ENCODE measurements at places on chromosomes 7 and 10. TPM values are rescaled to one million over a fixed set of nuclear protein-coding genes. Genes with fewer than 3 reads are reported as not detected.

GRCh38 chr10:96263669-96264068, 7.7 kb downstream of the BLNK start:
- DNase-seq = no peak

The CHST3 gene
- polyA plus RNA-seq = not detected

The GIMAP6 gene
- 16.1 TPM for polyA plus RNA-seq

DNA sequence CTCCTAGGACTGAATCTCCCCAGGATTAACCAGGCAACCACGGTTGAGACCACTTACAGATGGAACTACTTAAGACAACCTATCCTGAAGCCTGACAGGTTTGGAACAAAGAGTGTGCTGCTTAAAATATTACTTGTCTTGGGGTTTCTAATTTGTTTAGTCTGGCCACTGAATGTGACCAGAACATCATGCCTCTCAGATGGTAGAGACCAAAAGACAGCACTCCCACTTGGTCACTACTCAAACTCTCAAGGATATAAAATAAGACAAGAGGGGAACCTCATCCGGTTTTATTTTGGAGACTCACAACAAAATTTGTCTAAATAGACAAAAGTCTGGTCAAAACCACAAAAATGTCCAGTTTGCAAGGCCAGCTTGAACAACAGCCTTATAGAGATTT, 15.3 kb downstream of the MRPL32 start:
- no peak for DNase-seq

- DNase-seq = no peak
These were observed 141.9 kb downstream of the ADK start for GRCh38 chr10:74292871-74293427.

DNA sequence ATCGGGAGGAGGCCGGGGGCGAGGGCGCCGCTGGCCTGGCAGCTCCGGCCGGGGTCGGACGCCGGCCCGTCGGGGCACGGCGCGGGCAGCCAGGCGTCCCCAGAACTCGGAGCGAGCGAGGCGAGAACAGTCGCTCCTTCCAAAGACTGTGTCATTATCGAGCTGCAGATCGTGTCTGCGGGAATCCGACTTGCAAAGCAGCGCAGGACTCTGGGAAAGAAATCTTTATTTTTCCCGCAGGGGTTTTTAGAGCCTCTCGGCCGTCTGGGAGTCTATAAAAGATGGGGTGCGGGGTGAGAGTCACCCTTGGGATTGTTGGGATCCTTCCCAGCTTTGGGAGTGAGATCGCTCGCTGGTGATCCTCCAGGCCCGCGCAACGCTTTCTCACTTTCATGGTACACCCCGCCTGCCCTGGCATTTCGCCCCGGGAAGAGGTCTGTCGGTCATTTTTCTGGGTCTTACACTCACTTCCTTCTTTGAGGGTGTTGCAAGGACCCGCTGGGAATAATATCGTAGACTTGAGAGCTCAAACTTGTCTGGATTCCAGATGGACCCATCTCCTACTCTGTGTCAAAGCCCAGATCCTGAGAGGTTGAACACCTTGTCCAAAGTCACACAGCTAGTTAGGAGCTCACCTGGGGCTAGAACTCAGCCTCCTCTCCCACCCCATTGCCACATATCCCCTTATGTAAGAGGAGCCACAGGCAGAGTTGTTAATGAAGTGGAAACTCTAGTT, 1.0 kb downstream of the UBTD1 start:
- peak; percentile 62 for DNase-seq

DNA sequence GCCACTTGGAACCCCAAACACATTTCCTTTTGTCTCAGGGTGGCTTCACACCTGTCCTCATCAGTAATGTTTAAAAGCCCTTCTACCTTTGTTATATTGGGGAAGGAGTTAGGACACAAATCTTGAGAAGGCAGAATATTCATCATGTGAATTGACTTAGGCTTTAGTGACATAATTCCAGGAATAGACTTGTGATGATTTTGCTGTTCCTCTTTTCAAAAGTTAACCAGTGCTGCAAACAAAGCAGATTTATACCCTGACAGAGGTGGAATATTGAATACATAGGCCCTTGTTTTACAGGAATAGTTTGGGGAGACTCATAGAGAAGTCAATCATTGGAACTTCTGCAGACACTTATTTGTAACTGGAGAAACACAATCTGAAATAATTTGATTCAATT, 27.0 kb downstream of the ZNF786 start:
- no peak for DNase-seq

DNA sequence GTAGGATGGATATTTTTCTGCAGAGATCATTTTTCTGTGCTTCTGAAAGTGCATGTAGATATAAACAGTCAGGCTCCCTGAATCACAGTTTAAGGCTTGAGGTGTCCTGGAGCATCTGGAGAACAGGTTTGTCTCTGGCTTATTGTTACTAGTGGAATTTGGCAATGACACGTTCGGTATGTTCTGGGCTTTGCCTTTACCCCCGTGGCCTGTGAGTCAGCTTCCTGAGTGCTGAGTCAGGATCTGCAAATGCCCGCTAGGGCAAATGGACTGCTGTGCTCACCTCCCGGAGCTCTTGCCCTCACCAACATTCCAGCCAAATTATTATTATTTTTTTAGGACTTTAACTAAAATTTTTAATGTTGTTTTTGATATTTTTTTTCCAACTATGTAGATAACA, 192.5 kb upstream of the PRSS1 start:
- DNase-seq = peak; percentile 73

GRCh38 chr10:29611781-29612381, 22.9 kb downstream of the SVIL start:
- no peak for DNase-seq

- DNase-seq = no peak
These were observed 42.2 kb upstream of the HSPB1 start for GRCh38 chr7:76260171-76260703.

The WAPL gene
- 18.3 TPM for polyA plus RNA-seq

GRCh38 chr7:128835231-128835751, 5.1 kb downstream of the FLNC start:
- no peak for DNase-seq

- no peak for DNase-seq
These were observed 202.5 kb downstream of the ADARB2 start for GRCh38 chr10:1534820-1535219.

DNA sequence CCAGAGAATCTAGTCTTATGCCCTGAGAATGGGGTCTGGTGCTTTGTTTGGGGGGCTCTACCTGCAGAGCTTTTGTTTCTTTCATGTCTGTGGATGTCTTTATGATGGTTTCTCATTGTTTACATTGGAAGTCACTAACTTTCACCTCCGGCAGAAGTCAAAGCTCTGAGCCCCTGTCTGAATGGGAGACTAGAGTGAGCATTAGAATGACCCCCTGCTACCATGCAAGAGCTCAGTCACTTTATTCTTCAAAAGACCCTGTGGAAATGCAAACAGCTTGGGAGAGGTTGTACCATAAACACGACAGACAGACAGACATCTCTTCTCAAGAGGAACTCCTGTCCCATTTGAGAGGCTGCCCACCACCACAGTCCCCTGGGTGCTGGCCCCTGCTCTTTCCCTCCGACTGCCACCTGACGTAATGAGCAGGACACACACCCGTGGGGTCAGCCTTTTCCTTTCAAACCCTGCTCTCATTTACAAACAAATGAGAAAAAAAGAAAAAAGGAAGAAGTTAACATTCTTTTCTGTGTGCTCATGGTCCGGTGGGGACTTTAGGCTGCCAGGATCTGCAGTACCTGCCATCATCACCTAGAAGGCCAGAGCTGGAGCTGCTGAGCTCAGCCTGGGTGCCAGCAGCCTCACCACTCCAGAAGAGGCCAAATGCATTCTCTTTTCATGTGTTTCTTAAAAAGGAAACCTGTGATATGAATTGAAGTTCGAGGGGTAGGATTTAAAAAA, 91.6 kb downstream of the FZD1 start:
- no peak for DNase-seq

DNA sequence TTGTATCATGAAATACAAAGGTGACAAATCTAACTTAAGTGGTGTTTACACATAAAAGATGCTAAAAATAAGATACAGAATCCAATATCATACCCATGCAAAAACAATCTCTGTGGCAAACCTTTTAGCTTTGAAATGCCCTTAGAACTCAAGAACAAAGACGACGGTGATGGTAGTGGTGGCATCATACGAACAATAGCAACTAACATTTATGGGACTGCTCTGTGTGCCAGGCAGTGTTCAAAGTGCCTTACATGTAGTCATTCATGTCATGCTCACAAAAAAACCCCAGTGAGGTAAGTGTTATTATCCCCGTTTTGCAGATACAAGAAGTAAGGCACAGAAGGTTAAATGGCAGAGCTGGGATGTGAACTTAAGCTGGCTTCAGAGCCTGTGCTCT, 563.9 kb downstream of the PARD3 start:
- no peak for DNase-seq

The TUBB8 gene
- not detected for polyA plus RNA-seq

The CTAGE4 gene
- not detected for polyA plus RNA-seq

GRCh38 chr7:81657551-81657950, 112.3 kb downstream of the HGF start:
- no peak for DNase-seq

The COL26A1 gene
- not detected for polyA plus RNA-seq

GRCh38 chr10:79314761-79315601, 32.3 kb upstream of the PPIF start:
- no peak for DNase-seq

GRCh38 chr10:53606981-53607380, 834.4 kb upstream of the MBL2 start:
- DNase-seq = no peak

GRCh38 chr7:47039904-47040303, 542.0 kb downstream of the TNS3 start:
- DNase-seq = no peak

The PNLIP gene
- polyA plus RNA-seq = not detected

The ASB10 gene
- not detected for polyA plus RNA-seq

- DNase-seq = no peak
These were observed 59.2 kb upstream of the ADCY1 start for GRCh38 chr7:45514944-45515343.

The CABCOCO1 gene
- not detected for polyA plus RNA-seq

GRCh38 chr7:104382616-104383015, 54.2 kb downstream of the LHFPL3 start:
- no peak for DNase-seq

DNA sequence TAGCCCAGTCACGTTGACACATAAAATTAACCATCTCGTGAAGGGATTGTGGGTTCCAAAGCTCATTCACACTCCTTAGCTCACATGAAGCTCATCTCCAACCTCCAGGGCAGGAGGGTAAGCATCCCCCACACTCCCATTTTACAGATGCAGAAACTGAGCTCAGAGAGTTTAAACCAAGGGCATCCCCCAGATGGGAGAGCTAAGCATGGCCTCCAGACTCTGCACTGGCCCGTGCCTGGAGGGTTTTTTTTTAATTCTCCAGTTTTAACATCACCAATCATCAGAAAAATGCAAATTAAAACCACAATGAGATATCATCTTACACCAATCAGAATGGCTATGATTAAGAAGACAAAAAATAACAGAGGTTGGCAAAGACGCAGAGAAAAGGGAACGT, 53.3 kb upstream of the TCF7L2 start:
- no peak for DNase-seq

GRCh38 chr10:28678687-28679457, 1.6 kb downstream of the BAMBI start:
- DNase-seq = no peak

DNA sequence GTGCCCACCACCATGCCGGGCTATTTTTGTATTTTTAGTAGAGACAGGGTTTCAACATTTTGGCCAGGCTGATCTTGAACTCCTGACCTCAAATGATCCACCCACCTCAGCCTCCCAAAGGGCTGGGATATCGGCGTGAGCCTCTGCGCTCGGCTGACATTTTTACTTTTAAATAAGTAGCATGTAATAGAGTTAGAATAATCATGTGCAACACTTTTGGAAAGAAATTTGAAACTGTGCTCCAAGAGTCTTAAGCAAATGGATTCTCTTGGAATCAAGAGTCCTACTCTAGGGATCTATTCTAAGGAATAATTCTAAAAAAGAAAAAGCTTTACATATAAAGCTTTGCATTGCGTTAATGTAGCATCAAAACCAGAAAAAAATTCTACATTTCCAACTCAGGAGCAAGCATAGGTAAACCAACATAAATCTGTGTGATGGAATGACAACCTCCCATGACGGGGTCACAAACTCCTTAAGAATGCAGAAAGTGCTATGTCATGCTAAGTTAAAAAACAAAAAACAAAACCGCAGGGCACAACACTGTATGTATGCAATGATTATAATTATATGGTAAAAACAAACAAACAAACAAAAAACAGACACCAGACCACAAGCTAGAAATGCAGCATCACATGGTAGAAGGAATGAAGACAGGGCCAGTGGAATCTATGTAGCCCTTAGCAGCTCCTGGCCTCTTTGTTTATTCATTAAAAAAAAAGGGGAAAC, 98.7 kb downstream of the RNF216 start:
- no peak for DNase-seq

DNA sequence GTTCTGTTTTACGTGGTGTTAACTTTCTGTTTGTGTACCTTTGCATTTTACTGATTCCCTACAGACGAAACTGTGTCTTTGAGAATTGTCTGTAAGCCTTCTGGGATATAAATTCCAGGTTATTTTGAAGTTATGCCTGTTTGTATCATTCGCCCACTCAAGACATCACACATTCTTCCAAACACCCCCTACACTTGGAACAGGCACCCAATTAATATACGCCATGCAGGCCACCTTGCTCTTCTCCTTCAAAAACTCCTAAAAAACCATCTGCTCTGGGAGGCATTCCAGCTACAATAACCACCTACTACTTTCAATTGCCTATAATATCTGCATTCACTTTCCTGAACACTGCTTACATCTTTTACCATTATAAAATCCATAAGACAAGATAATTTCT, 453.3 kb downstream of the DGKB start:
- no peak for DNase-seq

The ANLN gene
- polyA plus RNA-seq = 0.25 TPM

The OR2A1 gene
- polyA plus RNA-seq = not detected

The ABCC2 gene
- 0.94 TPM for polyA plus RNA-seq

The NODAL gene
- polyA plus RNA-seq = not detected
